ENCODE measurements at places on chromosomes 1 and 21.
A peak's percentile ranks its signal among the peaks of the same experiment; 100 is the strongest.

DNA sequence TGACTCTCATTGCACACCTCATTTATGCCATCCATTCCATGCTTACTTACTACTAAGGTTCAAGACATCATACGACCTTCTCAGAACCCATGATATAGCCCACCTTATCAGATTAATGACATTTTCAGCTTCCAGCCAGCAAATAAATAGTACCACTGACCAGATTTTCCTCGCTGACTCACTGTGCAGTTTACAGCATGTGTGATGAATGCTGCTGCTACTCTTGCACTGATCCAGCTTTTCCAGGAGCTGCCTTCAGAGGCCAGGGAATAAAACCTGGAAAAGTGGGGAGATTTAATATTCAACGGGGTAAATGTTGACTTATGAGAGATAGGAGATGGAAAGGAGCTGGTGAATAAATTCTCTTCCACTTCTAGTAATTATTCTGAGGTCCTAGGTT is 247.1 kb downstream of the COL11A1 start:
- ATAC-seq, result no peak

- ATAC-seq, result peak; percentile 53
Observed at GRCh38 chr1:205430696-205431305, 8.9 kb upstream of the LEMD1 start.

DNA sequence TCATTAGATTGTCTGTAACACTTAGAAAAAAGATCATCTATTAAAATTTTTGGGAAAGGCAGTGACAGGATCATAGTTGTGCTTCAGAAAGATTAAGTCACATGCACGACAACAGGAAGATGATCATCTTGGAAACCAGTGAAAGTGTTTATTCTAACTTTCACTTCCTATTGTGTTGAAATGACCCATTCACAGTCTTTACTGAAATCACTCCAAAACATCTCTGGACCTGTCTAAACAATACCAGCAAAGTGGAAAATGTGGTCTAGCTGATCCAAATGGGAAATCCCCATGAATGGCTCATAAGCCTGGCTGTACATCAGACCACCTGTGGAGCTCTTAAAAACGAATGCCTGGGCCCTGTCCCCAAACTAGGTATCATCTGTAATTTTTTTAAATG is 111.1 kb upstream of the ETV3 start:
- no peak for ATAC-seq

DNA sequence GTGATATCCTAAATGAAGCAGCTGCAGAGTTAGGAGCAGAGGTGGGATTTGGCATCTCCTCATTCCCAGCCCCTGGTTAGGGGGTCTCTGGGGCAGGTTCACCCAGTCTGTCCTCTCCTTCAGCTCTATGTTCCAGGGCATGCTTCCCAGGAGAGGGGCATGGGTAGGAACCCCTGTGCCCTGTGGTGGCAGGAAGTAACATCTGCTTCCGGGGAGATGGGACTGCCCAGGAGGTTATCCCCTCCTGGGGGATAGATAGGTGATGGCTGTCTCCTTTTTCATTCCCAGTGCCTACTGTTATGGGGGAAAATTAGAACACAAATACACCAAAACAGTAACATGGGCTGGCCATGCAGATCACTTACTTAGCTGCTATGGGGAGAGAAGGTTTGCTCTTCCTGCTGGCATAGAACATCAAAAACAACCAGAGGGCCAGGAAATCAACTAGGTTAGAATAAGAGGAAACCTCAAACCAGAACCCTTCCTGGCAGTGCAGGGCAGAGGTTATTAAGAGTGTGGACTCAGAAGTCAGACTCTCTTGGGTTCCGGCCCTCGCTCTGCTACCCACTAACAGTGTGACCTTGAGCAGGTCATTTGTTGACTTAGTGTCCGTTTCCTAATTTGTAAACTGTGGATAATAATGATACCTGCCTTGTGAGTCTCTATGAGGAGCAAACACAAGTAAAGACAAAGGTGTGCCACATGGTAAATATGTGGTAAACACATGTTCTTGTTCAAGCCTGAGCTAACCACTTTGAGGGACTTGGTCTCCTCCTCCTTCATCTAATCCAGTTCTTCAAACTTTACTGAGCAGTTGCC is 157.8 kb upstream of the JUN start:
- peak; percentile 53 for ATAC-seq

- no peak for ATAC-seq
Observed at GRCh38 chr1:68379085-68379478, 70.7 kb downstream of the RPE65 start.

DNA sequence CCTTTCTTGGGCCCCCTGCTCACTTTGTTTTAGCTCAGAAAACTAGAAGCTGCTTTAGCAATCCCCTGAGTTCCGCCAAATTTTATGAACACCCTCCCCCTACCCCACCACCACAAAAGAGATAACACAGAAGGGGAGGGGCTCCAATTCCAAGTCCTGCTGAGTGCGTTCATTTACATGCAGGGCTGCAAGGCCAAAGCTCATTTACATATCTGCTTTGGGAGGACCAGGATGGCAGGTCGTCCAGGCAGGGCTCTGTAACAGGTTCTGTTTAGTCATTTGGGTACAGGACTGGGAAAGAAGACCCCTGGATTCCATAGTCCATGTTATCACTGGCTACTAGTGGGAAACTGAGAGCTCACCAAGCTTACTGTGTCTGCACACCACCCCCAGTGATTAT is 35.9 kb upstream of the KIF21B start:
- ATAC-seq, result no peak

DNA sequence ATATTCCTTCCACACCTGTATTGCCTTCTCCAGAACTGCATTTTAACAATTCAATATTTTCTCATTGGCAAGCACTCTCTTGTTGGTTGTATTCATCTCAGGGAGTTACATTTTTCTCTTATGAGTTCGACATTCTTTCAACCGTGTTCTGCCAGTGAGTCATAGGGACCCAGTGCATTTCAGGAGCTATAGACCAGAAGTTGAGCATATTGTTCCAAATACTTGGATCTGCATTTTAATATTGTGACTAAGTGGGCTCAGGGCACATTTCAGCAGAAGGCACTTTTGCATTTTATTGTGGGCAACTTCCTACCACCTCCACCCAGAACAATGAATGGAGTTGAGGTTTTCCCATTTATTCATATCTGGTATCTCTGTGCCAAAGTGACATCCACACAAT is 132.8 kb downstream of the TNFSF18 start:
- ATAC-seq, result no peak

- no peak for ATAC-seq
Observed at GRCh38 chr1:5543235-5543634, 449.0 kb downstream of the NPHP4 start.

GRCh38 chr1:17755120-17755519 is at the start of gene ACTL8:
TSS of gene ACTL8 (plus strand) at chr1:17755333. CDS start at chr1:17823009, 67,676 bp downstream.
- ATAC-seq, result no peak

GRCh38 chr1:172363852-172364251 is 56.6 kb upstream of the C1orf105 start:
- ATAC-seq, result no peak

- no peak for ATAC-seq
Observed at GRCh38 chr21:46323227-46323709, 402 bp downstream of the C21orf58 start.

DNA sequence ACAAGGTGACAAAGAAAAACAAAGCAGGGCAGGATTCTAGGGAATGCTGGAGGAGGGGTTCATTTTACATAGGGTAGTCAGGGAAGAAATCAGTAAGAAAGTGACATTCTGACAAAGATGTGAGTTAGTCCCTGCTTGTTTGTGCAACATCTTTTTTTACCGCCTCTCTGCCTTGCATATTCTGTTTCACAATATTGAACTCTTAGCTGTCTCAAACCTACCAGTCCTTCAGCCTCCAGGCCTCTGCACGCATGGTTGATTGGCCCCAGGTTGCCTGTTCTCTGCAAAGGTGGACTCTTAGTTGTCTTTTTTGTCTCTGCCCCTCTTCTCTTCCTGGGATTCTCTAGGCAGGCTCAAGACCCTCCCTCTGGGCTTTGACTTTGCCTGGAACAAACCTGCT is 152.2 kb upstream of the RUNX1 start:
- no peak for ATAC-seq

DNA sequence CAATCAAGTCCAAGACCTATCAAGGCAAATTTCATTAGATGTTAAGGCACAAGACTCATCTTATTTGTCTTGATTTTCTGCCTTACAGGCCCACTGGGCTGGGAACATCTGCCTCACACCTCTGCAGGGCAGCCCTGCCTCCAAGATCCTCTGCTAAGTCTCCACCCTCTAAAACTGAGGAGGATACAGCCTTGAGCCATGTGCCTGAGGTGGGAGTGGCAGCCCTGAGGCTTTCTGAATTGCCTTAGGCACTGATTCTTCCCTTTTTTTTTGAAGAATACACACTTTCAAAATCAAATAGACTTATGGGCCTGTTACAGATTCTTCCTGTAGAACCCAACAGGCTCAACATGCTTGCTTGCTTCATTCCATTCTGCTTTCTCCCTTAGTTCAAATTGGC is 544.3 kb upstream of the ADAMTS5 start:
- ATAC-seq, result no peak

- no peak for ATAC-seq
Observed at GRCh38 chr1:219081943-219082925, 91.4 kb upstream of the LYPLAL1 start.

GRCh38 chr1:10507111-10507879 is 32.5 kb downstream of the PEX14 start:
- no peak for ATAC-seq

DNA sequence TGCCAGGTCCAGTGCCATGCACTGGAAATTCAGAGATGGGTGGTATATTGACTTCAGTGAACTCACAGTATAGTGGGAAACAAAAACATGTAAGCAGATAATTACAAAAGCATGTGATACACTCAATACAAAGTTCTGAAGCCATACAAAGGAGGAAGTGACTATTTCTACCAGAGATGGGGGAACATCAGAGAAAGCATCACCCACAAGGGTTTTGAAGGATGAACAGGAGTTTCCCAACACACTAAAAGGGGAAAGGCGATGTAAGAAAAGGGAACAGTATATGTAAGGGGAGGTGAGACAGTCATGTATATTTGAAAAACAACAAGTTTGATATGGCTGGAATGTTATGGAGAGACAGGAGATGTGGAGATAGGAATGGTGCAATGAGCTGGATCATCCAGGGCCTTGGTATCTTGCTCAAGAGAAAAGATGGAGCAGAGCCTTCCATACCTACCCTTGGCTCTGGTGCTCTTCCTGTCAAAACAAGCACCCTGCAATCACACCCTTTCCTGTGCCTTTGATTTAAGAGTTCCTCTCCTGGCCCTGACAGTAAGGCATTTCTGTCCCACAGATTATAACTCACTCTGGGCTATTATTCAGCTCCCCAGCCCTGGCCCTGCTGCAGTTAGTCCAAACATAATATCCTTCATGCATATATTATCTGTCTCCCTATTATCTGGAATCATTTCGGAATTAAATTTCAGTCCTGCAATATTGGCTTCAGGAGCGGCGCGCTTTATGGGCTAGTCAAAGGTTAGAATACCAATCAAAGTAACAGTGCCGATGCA is 60.5 kb downstream of the DMAP1 start:
- no peak for ATAC-seq

DNA sequence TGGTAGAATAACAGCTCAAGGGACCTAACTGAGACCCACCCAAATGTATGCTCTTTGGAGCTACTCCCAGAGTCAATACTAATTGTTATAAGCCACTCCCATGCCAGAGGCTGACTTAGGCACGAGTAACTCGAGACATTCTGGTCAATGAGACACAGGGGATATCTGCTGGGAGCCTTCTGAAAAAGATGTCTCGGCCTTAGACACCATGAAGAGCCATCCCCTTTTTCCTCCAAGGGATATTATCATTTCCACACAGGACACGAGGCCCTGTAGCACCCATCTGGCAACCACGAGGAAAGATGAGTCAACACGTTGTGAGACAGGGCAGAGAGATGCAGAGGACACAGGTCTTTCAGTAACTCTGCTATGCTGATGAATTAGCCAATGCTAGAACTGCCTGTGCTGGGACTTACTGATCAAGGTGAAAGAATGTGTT is 30.7 kb downstream of the ITPKB start:
- peak; percentile 80 for ATAC-seq

- ATAC-seq, result peak; percentile 22
Observed at GRCh38 chr21:34935898-34936297, 113.2 kb downstream of the RUNX1 start.

DNA sequence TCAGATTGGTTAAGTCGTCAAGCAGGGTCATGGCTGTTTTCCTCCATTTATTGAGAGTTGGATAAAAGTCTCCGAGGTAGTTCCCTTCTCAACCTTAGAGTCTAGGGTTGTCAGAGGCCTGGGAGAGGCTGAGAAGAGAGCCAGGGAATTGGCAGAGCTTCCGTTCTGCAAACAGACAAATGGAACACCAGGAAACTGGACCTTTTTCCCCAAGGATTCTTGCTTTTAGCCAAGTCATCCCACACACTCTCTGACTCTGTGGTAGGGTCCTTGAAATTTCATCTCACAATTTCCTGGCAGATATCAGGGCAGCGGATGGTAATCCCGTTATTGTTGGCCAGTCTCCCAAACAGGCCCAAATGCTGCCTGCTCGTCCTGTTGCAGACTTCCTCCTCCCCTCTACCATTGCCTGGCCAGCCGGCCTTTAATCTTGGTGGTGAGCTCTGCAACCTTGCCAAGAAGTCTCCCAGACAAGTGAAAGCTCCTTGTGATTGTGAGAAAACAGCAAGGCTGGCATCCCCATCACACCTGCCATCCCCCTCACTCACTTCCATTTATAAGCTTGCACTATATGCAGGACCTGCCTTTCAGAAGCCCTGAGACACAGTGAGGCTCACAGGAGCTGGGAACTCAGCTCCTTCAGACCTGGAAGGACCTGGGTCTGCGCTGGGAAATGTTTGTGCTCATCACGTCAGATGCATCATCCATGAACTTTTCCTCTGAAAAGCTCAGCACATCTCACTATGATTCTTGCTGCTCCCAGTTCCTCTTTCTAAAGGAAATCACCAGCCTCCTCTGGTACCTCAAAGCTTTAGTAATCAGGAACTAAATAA is 13.7 kb upstream of the SRP9 start:
- no peak for ATAC-seq

DNA sequence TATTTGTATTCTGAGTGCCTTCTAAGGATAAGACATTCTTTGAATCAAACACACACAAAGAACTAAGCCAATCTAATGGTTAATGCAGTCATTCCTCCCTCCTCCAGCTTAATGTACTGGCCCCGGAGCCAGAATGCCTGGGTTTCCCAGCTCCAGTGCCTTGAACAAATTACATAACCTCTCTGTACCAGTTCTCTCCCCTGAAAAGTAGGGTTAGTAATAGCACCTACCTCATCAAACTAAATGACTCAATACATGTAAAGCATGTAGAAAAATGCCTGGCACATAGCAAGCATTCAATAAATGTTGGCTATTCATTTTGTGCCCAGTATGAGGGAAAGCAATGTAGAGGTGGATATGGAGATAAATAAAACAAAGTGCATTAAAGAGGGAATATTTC is 14.0 kb downstream of the C1orf52 start:
- ATAC-seq, result no peak

- no peak for ATAC-seq
Observed at GRCh38 chr1:55053265-55053954, 14.1 kb downstream of the PCSK9 start.
